ENCODE measurements at places on chromosomes 3 and 15.

DNA sequence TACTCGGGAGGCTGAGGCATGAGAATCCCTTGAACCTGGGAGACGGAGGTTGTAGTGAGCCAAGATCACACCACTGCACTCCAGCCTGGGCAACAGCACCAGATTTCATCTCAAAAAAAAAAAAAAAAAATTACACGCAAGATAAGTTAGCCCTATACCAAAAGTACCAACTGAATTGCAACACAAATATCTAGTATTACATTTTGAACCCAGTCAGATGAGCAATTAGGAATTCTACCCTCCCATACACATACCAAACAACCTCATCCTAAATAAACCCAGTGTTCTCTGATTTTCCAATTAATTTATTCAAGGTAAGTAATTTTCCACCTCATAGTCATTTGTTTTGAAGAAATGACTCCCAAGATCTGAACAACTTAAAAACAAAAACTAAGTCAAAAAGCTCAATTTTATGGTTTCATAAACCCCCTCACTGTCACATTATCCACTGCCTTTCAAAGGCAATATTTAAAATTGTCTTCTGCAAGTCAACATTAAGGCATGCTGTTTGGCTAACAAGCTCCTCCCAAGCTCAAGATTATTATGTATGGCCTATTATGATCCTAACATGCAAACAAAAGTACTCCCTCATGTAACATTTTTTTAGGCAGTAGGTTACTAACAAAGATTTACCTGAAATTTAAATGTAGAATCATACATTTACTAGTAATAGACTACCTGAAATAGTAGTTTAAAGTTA lies 4.5 kb downstream of the RAF1 start:
- no peak for DNase-seq

DNA sequence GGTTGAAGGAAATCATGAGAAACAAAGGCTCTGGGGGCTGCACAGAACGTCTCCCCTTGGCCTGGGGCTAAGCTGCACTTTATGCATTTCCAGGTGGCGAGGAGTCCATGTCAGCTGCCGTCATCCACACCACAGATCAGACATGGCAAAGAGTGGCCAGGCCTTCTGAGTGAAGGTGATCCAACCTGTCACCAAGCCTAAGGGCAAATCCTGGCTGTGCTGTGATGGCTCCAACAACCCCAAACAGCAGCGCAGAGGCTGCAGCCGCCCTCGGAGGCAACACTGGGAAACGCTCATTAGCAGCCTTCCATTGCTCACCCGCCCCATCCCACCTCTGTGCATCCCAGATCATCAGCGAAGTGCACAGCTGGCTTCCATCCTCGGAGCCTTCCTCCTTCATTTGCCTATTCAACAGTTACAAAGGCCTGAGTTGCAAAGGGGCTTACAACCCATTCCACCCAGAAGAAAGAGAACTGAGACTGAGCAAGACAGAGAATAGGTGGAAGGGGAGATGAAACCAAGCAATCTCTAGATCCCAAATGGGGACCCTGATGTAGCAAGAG lies 55.7 kb downstream of the SRGAP3 start:
- no peak for DNase-seq

GRCh38 chr3:191246630-191247029 lies 47.6 kb downstream of the OSTN start:
- no peak for DNase-seq

- DNase-seq: no peak
These were observed 12.5 kb downstream of the SPINK8 start for GRCh38 chr3:48320996-48321395.

GRCh38 chr3:71896751-71897150 lies 111.8 kb upstream of the PROK2 start:
- no peak for DNase-seq

DNA sequence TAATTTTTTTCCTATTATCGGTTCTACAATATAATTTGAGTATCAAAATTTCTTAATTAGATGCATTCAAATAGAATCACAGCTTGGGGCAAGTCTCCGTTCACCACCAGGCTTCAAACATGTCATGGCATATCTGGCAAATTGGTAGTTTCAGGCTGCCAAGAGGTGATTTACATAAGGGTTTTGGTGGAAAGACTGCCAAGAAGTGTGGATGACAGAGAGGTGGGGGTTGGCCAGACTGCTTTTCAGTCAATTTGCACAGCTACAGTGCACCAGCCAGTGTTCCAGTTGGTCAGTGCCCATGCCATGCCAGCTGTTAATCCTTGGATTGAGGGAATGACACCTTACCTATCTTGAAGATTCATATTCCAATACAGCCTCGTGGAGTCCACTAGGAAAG lies 8.4 kb upstream of the GSK3B start:
- DNase-seq: no peak

DNA sequence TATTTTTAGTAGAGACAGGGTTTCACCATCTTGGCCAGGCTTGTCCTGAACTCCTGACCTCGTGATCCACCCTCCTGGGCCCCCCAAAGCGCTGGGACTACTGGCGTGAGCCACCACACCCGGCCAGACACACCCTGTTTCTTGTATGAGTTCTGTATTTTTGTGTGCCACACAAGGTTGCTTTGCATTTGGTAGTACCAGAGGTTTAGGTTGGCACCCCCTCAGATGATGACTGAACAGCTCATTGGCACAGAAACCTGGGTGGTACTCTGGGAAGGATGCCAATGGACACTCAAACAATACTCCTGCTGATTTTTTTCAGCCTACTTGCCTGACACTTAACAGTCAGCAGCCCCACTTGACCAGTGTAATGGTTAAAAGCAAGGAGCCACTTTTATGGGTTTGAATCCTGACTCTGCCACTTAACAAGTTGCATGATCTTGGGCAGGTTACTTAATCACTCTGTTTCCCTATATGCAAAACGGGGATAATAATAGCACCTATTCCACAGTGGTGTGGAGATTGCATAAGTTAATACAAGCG lies 39.2 kb upstream of the BCL2A1 start:
- no peak for DNase-seq

DNA sequence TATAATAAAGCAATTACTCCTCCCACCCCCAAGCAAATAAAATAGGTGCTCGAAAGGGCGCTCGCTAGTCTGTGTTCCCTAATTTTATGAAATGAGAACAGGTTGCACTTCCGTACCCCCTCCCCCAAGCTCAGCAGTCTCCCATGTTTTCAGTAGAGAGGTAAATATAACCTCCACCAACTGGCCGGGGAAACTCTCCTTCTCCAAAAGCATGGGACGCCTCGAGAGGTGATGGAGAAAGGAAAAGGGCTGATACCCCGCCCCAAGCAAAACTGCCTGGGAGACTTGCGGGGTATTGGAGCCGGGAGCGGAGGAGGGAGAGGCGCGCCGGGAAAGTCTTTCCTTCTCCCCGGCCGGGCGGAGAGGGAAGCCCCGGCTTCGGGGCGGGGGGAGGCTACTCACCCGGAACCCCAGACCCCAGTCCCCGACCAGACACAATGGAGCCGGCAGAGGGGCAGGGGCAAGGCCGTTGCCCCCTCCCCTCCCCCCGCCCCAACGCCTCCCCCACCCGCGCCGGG lies 605 bp downstream of the DCUN1D1 start:
- DNase-seq: peak; percentile 26

DNA sequence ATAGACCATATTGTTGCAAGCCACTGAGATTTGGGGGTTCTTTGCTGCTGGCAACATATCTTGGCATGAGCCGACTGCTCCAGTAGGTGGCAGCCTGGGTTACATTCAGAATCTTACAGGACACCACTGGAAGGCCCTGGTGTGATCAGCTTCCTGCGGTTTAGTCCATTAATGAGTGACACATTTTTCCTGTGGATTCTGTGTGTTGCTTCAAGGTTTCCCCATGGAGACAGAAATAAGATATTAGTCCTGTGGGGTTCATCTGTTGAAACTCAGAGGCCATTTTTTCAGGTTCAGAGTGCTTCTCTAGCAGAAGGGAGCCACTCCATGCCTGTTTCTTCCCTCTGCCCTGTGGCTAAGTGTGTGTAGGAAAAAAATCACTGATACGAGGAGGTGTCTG lies 116.2 kb downstream of the MFSD1 start:
- DNase-seq: peak; percentile 37

DNA sequence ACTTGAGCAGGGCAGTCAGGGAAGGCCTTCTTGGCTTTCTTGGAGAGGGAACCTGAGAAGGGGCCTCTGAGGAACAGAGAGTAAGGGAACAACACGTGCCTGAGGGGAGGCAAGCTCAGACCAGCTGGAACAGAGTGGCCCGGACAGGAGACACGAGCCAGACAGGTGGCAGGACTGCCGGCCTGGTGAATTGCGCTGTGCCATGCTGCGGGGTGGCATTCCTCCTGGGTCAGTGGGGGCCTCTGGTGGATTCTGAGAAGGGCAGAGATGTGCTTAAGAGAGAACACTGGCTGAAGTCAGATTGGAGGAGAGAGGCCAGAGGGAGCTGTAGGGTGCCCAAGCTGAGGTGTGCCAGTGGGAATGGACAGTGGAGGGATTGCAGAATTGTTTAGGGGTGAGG lies 4.9 kb downstream of the CHAC1 start:
- no peak for DNase-seq

DNA sequence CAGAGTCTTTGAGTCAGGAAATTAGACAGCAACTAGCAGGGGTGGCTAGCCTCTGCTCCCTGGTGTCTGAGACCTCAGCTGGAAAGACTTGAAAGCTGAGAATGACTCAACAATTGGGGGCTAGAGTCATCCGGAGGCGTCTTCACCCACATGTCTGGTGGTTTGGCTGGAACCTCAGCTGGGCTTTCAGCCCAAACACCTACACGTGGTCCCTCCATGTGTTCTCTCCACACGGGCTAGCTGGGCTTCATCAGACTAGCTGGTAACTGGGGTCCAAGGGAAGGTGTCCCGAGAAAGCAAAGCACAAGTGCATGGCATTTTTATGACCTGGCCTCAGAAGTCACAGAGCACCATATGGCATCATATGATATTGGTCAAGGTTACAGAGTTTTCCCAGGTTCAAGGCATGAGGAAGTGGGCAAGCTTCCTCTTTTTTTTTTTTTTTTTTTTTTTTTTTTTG lies 19.9 kb upstream of the ABHD2 start:
- no peak for DNase-seq

DNA sequence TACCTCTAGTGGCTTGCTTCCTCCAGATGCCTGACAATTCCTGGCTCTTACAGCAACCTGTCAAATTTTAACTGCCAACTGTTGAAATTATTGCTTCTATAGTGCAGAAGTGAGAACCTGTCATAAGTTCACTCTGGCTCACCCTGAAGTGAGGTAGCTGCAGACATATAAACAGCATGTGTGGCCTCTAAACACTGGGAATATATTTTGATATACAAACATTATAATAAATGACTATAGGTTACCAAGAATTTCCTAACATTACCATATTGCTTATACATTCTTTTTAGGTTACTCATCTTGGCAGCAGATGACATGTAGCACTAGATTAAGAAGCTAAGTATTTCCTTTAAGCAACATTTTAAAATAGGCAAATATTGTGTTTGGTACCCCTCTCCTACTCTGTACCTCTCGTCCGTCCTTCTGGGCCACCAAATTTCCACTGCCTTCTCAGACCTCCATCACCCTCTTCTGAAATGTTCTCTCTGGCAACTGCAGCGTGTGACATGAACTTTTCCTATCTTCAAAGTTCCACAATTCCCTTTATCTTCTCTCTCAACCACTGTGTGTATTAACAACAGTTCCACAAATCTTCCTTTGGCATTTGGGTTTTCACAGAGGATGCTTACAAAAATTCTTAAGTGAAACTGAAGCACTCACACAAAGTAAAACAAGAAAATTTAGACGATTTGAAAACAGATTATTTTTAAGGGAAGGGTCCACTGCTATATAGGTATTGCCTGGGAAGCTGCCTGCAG lies 15.3 kb upstream of the XXYLT1 start:
- no peak for DNase-seq

GRCh38 chr15:90807074-90807785 lies 61.2 kb upstream of the FURIN start:
- DNase-seq: no peak

GRCh38 chr3:154657218-154657617 lies 227.2 kb upstream of the GPR149 start:
- DNase-seq: no peak

DNA sequence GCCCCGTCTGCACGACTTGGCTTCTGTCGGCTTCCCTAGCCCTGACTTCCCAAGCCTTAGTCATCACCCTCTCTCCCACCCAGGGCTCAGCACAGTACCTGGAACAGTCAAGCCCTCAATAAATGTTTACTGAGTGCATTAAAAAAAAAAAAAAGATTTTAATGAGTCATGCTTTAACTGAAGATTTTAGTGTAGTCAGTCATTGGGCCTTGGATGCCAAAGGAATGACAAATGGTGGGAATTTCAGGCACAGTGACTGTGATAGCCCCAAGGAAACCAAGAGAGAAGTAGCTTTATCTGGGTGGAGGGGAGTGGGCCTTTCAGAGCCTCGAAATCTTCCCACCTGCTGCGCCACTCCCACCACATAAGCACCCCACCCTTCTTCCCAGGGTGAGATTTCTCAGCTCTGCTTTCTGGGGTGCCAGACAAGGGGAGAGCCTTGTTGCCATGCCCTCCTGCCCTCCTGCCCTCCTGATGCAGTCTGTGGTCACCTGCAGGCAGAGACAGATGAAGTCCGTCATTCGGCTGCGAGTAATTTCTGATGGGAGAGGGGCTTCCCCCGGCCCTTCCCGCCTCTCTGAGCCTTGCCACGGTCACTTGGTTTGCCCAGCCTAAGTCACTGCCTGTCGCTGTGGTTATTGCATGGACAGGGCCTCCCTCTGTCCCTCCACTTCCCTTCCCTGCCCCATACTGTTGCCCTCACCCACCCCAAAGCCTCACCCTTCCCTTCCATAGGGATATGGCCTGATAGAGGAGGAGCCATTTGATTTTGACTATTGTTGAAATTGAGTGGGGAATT lies 41.8 kb downstream of the SMAD3 start:
- no peak for DNase-seq

DNA sequence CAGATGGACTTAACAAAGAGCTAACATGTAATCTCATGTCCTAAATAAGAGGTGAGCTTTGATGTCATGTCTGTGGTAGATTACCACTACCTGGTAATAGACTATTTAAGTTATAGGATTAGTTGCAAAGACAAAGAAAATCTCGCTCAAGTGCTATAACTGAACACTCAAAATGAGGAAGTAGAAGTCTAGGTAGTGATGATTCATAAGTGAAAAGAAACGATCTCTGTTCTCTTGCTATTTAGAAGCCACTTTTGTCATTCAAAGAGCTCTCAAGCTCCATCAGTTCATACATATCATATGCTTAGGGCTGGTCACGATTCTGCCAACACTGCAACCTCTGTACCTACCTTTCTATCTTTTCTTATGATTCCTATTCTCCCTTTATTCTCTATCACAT lies 110.9 kb downstream of the EDEM1 start:
- DNase-seq: no peak

DNA sequence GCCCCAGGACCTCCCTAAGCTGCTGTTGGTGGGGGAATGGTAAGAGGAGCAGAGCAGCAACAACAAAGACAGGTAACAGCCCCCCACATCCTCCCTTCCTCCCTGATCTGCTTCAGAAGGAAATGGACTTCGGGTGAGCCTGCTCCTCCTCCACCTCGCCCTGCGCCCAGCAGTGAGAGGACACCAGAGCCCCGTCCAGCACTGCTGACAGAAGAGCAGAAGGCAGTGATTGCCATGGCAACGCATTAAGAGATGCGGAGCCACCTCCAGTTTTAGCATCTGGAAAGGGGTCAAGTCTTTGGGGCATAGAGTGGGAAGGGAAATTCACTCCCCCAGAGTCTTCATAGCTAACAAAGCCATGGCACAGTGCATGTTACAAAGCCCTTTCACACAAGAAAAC lies 77.6 kb upstream of the HRH1 start:
- no peak for DNase-seq

- DNase-seq: peak; percentile 22
These were observed 57.3 kb upstream of the GRM7 start for GRCh38 chr3:6803619-6804018.
